ENCODE measurements at places on chromosomes 5 and 9.

DNA sequence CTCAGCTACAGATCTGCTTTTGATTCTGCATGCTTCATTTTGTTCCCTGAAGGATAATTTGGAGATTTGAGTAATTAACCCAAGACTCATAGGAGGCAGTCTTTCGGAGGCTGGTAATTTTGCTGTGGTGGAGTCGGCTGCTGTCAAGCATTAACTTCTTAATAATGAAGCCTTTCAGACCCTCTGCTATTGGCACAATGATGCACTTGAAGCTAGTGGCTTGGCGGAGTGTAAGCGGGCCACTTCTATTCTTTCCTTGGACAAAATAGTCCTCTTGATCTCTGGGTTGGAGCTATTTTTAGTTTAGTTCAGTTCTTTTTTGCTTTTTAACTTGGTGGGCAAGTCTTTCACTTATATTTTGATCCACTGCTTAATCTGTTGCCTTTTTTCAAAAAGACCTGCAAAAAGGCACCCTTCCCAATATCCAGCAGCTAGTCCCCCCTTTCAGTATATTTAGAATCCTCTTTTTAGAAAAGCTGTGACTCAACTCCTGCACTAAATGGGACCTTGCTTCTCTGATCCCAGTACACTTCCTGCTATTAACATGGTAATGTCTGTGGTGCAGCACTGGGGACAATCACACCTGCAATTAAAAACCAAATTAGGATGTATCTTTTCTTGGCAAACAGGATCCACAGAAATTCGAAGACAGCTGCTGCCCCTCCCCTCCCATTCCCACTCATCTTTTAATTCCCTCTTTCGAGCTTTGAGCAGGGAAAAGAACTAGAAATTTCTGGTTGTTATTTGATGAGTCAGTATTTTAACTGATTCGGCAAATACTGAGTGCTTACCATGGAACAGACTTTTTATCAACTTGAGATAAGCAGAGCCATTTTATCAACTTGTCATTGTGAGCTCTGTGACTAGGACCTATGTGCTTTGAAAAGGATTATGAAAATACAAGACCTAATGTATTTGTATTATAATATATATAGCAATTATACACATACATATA lies 169.4 kb upstream of the ANKRD55 start:
- no peak for DNase-seq

- no peak for DNase-seq
Measured at GRCh38 chr5:179923436-179923835, 15.7 kb upstream of the TBC1D9B start.

DNA sequence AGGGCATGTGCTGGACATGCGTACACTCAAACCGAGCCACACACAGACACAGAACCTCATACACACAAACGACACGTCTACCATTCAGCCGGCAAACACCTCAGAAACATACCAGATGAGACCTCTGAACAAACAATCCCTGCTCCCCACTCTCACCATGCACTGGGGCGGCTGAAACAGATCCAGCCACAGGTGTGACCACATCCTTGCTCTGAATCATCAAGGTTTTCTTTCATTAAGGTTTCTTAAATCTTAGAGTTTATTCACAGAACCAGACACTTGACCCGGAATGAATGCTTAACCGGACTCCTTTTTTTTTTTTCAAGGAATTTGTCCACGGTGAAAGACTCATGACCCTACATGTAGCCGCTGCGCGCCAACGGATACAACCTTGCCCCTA lies 26.2 kb downstream of the TERT start:
- peak; percentile 80 for DNase-seq

- DNase-seq = no peak
Measured at GRCh38 chr5:172640139-172640538, 924 bp upstream of the NEURL1B start.

- no peak for DNase-seq
Measured at GRCh38 chr5:155625897-155626543, 612.5 kb downstream of the KIF4B start.
